ENCODE measurements at places on chromosomes 3 and 15.

GRCh38 chr15:83424101-83424500 lies 23.0 kb upstream of the SH3GL3 start:
- no peak for DNase-seq

- no peak for DNase-seq
Observed at GRCh38 chr3:75180945-75181298, 483.2 kb upstream of the FRG2C start.

- DNase-seq: no peak
Observed at GRCh38 chr15:62848632-62849050, 193.9 kb upstream of the TPM1 start.

DNA sequence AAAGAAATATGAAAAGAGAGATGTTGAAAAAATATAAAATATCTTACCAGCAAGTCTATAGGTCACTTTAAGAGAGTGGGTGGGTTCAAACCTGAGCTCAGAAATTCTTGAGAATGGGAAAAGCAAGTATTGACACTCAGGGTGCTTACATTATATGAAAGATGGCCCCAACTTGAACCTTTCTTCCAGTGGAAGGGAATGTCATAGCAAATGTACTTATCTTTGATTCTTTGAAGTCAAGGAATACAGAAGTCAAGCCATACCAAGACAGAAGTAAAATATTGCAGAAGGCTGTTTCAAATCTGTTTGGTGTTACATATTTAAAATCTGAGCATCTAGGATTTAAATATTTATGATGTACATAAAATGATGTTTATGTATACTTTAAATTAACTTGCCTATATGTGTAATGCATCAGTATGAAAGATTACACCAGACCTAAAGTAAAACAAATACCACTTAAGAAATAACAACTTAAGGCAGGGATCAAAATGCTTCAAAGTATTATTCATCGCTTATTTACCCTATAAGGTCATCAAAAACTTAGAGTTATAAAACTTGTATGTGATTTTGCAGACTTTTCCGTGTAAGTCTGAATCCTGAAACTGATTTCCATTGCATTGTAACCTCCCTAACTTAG lies 8.7 kb downstream of the MME start:
- DNase-seq: no peak

GRCh38 chr3:66748175-66748876 lies 247.5 kb upstream of the LRIG1 start:
- DNase-seq: no peak

- no peak for DNase-seq
Observed at GRCh38 chr3:126485176-126485897, 9.6 kb upstream of the ZXDC start.

Measured in activated T-cell treated with anti-CD3 and anti-CD28 coated beads, Interleukin-2, amount 50 U/mL, for 72 hours (primary cell).